Activated CD8-positive, alpha-beta memory T cell treated with anti-CD3 and anti-CD28 coated beads for 1 hour (primary cell): ENCODE measurements at places on chromosomes 2 and 18.

DNA sequence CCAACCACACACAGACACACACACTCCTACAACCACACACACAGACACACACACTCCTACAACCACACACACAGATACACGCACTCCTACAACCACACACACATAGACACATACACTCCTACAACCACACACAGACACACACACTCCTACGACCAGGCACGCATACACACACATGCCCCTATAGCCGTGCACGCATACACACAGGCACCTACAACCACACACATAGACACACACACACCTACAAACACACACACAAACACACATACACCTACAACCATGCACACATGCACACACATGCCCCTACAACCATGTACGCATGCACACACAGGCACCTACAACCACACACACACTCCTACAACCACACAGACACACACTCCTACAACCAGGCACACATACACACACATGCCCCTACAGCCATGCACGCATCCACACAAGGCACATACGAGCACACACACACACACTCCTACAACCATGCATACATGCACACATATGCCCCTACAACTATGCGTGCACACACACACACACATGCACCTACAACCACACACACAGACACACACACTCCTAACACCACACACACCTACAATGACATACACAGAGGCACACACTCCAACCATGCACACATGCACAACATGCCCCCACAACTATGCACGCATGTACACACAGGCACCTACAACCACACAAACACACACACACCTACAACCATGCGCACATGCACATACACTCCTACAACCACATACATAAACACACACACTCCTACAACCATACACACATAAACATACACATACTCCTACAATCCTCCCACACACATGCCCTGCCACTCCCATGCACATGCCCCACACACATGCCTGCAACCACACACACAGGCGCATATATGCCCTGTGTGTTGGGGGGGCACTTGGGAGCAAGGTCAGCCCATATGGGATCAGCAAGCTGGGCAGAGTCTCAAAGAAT, 19.1 kb upstream of the TEX51 start:
- DNase-seq, result no peak

DNA sequence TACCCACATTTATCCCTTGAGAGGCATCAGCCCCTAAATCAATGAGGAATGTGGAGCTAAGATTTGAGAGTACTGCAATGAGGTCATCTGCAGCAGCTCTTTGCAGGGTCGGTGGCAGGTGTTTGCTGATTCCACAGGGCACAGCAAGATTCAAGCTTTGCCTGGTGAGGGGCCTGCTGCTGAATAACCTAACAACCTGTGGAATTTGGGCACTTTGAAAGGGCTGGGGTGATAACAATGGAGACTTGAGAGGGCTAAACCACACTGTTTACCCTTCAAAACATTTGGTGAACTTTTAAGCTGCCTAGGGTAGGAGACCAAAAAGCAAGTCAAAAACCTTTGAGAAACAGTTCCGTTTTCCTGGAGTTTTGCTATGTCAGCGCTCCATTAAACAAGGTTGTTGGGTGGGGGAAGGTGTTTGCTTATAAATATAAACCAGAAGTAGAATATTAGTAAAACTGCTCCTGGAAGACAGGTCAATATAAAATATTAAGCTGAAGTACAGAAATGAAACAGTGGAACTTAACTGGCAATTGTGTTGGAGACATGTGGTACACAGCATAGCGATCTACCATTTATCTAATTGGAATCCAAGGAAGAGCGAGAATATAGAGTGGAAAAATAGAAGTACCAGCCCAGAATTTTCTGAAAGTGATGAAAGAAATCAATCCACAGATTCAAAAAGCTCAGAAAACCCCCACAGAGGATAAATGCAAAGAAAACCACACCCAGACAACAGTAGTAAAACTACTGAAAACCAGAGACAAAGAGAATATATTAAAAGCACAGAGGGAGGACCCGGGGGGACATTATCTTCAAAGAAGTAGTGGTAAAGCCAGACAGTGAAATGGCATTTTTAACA, 15.7 kb downstream of the COPS8 start:
- no peak for DNase-seq

DNA sequence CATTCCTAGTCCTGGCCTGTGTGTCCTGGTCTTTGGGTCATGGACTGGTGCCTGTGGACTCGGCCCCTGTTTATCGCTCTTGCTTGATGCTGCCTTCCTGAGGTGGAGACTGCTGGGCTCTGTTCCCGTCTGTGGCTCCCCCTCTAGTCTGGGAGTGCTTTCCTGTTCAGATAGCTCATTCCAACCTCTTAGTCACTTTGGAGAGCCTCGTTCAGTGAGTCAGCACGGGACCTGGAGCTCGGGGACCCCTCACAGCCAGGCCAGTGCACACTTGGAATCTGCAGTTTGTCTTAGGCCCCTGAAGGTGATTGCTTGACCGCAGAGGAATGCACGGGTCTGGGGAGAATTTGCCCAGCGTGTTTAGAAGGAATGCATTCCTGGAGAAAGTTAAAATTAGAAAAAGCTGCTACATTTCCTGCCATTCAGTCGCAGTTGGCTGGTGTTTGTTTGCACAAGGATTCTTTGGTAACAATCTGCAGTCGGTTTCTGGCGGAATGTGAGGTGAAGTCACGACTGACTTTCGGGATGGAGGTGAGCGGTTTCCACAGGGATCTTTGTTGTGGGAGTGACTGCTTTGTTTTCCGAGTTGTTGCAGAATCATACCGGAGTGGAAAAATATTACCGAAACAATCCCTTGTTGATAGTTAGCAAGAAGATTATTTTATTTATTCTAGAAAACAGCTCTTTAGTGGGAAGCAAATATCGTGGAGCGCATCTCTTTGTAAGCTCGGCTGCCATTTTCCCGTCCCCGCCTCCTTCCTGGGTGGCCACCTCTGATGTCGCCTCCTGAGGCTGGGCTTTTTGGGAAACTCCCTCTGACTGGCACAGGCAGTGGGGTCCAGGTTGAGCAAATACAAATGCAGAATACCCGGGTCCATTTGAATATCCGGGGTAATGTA, 29.6 kb downstream of the SH3BP4 start:
- DNase-seq, result no peak

DNA sequence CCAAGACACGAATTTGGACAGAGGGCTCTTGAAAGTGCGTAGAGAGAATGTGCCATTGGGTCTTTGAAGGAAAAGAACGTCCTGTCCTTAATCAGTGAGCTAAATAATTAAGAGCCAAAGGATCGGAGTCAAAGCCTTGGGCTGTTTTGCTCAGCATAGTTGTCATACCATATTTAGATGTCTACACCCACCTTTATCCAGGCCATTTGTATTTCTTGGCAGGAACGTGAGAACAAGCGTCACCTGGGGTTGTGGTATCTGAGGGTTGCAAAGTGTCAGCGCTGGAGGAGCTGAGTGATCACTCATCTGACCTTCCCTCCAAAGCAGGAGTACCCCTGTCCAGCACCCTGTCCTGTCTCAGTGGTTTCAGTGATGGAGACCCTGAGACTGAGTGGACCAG, 4.5 kb downstream of the LPIN1 start:
- no peak for DNase-seq

DNA sequence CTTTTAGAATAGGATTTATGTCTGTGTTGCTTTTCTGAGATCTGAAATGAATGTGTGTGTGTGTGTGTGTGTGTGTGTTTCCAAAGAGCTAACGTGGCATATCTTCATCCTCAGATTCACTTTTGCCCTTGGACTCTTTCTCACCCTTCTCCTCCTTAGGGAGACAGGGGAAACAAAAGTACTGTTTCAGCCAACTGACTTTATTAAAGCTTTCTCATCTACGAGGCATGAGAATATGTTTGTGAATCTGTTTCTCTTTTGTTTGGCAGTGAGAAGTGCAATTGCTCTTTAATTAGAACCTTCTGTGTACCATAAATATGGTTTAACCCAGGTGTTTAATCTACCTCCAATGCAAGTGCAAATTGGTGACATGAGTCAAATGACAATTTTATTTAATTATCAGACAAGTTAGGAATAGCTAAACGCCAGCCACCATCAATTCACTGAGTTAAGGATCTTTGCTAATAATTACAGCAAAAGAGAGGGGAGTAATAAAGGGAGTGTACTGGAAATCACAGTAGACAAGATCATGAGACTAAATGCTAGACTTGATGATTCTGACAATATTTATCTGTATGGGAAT, 186.4 kb upstream of the COL3A1 start:
- no peak for DNase-seq

- DNase-seq, result no peak
Observed at GRCh38 chr2:73072129-73072395, 550 bp upstream of the SFXN5 start.

DNA sequence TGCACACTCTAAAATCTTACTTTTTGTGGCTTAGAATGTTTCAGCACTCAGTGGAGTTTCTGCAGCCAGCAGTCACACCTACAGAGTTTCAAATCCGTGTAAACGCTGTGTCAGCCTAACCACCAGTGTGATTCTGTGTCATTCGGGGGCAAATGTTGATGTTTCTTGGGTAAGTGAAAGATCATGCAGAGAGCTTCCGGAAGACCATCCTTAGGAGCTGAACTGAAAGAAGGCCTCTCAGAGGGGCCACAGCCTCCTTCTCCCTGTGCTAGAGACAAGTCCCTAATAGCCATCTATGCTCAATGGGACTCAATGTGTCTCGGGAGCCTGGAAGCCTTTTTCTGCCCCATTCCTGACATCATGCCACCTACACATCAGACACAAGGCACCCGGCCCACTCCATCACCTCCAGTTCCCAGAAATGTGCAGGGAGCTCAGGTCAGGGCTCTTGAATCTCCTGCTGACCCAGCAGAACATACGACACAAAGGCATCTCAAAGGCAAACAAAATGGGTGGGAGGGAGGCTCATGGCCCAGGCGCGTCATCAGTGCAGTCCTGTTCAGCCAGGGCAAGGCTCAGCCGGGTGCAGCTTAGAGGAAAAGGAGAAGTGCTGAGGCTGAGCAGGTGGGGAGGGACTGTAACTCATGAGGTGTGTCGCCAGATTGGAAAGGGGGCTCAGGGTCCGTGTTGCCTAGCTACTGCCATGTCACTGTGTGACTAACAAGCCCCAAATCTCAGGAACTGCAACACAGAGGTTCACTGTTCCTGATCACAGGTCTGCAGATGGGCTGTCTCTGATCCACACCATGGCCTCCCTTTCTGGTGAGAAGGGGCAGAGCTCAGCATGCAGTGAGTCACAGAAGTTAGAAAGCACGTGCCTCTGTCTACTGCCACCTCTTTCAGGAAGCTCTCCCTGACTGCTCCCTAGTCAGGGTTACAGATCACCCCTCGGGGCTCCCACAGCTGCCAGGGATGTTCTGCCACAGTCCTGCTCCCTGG, 82.0 kb downstream of the SMAD7 start:
- DNase-seq, result no peak

- DNase-seq, result no peak
Observed at GRCh38 chr2:24239553-24239952, 64.7 kb downstream of the FAM228A start.

DNA sequence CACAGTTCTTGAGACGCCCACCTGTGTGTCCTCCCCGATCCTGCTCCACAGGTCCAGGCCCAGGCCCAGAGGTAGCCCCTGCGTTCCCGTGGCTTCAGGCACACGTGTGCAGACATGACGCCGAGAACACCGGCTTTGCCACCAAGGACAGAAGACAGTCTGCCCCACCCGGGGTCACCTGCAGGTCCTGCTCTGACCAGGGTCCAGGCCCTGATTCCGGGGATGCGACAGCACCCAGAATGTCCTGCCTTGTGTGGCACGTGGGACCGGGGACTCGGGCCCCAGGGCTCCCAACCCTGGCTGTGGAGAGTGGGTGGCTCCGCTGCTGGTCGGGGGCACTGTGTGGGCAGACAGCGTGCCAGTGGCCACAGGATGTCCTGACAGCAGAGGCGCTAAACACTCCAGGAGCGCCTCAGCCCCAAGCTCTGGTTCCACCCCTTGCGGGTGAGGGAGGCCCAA, 36.9 kb downstream of the ADI1 start:
- no peak for DNase-seq

GRCh38 chr18:46215902-46216723, 111.9 kb downstream of the HAUS1 start:
- no peak for DNase-seq

DNA sequence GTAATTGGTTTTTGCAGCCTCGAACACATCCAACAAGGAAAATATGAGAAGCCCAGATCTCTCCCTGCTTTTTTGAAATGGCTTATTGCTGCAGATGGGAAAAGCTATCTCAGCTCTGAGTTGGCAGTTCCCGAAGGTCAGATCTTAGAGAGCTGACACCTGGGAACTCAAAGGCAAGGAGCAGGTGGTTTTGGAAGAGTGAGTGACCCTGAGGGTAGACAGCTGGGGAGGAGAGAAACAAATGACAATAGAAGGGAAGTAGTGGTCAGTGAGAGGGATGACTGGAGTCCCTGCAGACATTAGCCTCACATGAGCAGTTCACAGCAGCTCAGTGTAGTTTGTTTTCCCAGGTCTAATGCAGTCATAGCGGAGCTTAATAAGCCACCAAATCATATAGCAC, 317.9 kb downstream of the STK39 start:
- DNase-seq, result no peak

DNA sequence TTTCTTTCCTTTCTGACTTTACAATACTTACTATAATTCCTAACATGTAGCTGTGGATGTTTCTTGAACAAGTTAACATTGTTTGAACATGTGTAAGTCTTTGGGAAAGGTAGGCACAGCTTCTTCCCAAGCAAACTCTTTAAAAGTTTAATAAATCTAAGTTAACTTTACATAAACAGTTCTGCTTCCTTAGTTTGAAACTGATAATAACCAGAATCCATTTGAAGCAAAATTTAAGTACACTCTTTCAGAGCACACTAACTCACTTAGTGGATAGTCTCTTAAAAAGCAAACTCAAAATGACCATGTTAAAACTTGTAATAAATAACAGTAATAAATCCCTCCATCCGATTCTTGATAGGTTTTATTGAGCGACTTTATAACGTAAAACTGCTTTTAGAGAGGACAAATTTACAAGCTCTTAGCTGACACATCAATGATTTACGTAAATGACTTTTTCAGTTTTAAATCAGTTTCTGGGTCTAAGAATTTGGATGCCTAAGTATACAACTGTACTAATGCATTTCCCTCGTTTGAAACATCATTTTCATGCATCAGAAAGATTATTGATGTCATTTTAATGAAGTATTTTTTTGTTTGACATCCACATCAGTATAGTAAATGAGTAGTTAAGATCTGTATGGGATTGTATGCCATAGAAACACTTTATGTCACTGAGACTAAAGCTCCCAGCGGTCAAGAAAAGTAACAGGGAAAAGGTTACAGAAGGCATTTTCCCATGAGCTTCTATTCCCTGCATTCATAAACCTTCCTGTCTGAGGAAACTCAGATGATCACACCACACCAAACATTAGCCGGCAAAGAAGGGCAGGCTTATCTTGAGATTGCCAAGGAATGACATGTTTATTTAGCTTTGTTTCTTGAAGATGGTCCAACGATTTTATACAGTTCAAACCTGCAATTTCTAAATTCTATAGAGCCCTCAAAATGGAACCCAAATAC, 67.5 kb downstream of the PDE1A start:
- no peak for DNase-seq

- no peak for DNase-seq
Observed at GRCh38 chr18:73431620-73432019, 563.8 kb upstream of the NETO1 start.
